ENCODE measurements at places on chromosomes 7 and 10.
A peak's percentile ranks its signal among the peaks of the same experiment; 100 is the strongest.

DNA sequence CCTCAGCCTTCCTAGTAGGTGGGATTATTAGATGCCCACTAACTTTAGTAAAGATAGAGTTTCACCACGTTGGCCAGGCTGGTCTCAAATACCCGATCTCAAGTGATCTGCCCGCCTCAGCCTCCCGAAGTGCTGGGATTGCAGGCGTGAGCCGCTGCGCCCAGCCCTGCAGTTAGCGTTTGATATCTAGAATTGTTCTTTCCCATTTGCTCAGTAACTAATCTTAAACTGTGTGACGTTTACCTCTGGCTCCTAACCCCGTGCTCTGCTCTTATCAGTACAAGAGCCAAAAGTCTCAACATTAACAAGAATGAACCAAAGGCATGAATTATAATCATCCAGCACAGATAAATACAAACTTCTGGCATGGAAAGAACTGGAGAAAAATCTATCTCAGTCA is 47.4 kb downstream of the IGF2BP3 start:
- DNase-seq: no peak

GRCh38 chr7:69687739-69688433 is 89.6 kb downstream of the AUTS2 start:
- no peak for DNase-seq

DNA sequence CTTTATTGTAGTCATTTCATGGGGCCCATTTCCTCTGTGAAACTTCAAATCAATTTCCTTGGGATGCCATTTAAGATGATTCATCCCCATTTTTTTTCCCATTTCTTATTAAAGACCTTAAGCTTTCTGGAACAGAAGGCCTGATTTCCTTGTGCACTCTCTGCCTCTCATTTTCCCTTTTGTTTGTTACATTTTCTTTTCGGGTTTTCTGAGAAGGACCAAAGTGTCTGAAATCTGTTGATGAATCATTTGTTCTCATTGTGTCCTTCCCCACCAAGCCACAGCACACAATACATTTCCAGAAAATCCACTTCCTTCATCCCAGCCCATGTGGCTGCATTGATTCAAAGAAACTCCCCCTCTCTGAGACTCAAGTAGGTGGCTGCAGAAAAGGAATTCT is 372.4 kb downstream of the SFMBT2 start:
- peak; percentile 29 for DNase-seq

- no peak for DNase-seq
Measured at GRCh38 chr7:121402701-121403100, 6.6 kb upstream of the FAM3C start.

DNA sequence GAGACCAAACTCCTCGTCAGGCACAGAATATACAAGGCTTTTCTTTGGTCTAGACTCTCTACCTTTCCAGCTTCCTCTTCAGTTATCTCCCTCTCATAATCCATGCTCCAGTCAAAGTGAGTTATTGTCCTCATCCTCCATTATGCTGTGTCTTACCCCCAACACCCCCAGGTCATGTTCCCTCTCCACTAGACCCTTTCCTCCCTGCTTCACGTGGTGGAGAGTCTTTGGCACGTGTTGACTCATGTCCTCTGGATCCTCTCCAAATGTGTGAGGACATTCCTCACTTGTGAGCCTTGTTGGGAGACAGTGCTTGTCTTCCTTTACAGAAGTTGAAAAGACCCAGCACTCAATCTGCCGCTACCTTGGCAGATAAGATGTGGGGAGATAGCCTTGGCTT is 36.0 kb upstream of the DLD start:
- DNase-seq: peak; percentile 19

DNA sequence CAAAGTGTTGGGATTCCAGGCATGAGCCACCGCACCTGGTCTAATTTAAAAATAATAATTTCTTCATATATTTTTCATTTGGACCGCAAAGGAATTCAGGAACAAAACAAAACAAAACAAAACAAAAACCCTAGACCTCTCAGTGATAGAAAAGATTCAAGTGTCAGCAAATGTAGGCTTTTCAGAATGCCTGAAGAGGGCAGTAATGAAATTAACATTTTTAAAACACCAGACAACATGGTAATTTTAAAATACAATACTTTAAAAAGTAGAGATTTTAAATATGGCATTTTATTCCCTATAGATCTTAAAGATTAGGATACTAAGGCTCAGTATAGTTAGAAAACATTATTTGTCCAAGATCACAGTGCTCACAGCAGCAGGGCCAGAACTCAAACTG is 36.6 kb downstream of the DNMBP start:
- DNase-seq: no peak

GRCh38 chr10:12459340-12459739 is 110.0 kb downstream of the CAMK1D start:
- DNase-seq: no peak

- no peak for DNase-seq
Measured at GRCh38 chr10:119689016-119689580, 36.8 kb upstream of the INPP5F start.

All from fibroblast of lung (primary cell).